ENCODE measurements at places on chromosomes 1 and 21. TPM values are rescaled to one million over a fixed set of nuclear protein-coding genes. Genes with fewer than 3 reads are reported as not detected.

DNA sequence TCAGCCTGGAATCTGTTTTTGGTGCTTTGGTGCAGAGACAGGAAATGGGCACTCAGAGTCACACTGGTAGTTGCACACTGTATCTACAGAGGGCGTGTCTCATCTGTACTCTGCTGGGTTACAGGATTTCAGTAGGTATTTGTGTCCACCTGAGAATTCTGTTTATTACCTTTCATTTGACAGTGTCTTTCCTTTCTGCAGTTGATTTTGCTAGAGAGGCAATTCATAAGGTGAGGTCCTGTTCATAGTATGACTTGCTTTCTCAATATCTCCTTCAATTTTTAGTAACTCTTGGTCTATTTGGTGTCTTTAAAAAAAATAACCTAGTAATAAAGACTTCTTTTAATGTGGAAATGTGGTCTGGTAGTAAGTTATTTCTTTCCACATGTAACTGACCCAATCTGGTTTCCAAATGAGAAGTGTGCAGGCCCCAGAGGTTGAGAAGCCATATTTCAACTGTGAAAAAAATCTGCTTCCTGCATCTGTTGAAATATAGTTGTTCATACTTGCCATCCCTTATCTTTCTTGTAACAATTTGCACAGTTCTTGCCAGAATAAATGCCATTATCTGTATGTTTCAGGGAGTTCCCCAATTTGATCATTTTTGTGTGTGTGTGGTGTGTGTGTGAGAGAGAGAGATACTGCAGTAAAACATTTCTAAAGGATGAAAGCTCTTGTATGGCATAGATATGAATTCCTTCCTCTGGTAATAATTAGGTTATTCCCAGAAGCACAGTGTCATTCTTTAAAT is 78.4 kb upstream of the DNAJC6 start:
- no peak for DNase-seq

- peak; percentile 54 for DNase-seq
Observed at GRCh38 chr1:111516005-111516535, 12.6 kb upstream of the ADORA3 start.

DNA sequence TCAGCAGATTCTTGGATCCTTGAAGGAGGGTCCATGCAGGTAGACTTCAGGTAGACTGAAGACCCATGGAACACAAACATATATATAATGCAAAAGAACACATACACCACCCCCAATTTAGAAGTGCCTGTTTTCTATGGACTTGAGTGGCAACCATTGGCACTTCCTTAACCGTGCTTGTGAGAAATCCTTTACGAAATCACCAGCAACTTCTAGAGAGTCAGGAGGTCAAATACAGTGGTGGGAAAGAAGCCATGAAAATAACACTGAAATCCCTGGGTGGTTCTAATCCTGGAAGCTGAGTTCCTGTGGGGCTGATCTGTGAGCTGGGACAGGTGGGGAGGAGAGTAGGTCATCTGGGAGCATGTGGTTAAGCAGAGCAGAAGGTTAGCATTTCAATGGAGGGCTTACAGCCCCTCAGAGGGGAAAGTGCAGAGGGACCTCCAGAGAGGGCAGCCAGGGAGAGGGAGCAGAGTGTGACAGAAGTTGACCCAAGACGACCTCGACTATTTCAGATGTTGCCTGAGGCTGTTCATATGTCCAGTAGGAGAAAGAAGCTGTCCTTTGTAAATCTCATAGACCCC is 13.0 kb upstream of the IL10 start:
- DNase-seq, result no peak

GRCh38 chr1:48644905-48645605 is 131.6 kb downstream of the BEND5 start:
- DNase-seq, result no peak

Gene COL6A2
- 171 TPM for polyA plus RNA-seq

Gene SEMA6C
- 37.6 TPM for polyA plus RNA-seq

Gene ADAM15
- polyA plus RNA-seq, result 57.5 TPM

Data from renal pelvis (tissue), 12 donors.